ENCODE measurements at places on chromosomes 5 and 9. TPM values are rescaled to one million over a fixed set of nuclear protein-coding genes. Genes with fewer than 3 reads are reported as not detected.
A peak's percentile ranks its signal among the peaks of the same experiment; 100 is the strongest.

GRCh38 chr9:121059998-121060636, 10.0 kb upstream of the C5 start:
- H3K36me3 ChIP-seq, result no peaks in the 10 kb centered on the region
- no peaks in the 10 kb centered on the region for H3K27me3 ChIP-seq
- peaks cover 27% of the 10 kb centered on the region for H3K4me1 ChIP-seq
- DNase-seq, result peak; percentile 80
- H3K27ac ChIP-seq, result no peak overlapping the region
- no peak overlapping the region for H3K4me3 ChIP-seq

GRCh38 chr5:98031496-98031895, 742.0 kb upstream of the RGMB start:
- no peaks in the 10 kb centered on the region for H3K27me3 ChIP-seq
- DNase-seq, result no peak
- H3K4me1 ChIP-seq, result no peaks in the 10 kb centered on the region

DNA sequence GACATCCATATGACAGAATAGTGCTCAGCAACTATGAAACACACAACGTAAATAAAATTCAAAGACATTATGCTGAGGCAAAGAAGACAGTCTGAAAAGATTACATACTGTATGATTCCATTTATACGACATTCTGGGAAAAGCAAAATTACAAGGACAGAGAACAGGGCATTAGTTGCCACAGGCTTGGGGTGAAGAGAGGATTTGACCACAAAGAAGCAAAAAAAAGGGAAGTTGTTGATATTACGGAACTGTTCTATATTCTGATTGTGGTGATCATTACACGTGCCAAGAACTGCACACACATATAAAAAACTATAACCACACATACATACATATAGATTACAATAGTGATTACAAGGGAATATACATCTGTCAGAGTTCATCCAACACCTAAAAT, 24.1 kb downstream of the CDK5RAP2 start:
- no peak overlapping the region for H3K4me3 ChIP-seq
- H3K27ac ChIP-seq, result no peak overlapping the region
- no peaks in the 10 kb centered on the region for H3K4me1 ChIP-seq
- H3K27me3 ChIP-seq, result no peaks in the 10 kb centered on the region
- peaks cover 2% of the 10 kb centered on the region for H3K36me3 ChIP-seq

DNA sequence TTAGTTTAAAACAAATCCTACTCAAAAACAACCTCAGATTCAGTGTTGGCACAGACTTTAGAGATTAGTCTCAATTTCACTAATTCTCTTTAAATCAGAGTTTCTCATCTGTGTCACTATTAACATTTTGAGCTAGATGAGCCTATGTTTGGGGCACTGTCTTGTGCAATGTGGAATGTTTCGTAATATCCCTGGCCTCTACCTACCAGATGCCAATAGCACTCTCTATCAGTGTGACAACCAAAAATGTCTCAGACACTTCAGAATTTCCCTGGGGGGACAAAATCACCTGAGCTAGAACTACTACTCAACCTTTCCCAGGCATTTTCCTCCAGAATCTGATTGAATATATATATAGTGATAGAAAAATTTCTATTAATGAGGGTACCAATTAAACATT, 465.2 kb upstream of the RGMB start:
- no peaks in the 10 kb centered on the region for H3K27me3 ChIP-seq
- H3K27ac ChIP-seq, result peak overlapping the region; percentile 97
- H3K4me1 ChIP-seq, result peaks cover 47% of the 10 kb centered on the region

DNA sequence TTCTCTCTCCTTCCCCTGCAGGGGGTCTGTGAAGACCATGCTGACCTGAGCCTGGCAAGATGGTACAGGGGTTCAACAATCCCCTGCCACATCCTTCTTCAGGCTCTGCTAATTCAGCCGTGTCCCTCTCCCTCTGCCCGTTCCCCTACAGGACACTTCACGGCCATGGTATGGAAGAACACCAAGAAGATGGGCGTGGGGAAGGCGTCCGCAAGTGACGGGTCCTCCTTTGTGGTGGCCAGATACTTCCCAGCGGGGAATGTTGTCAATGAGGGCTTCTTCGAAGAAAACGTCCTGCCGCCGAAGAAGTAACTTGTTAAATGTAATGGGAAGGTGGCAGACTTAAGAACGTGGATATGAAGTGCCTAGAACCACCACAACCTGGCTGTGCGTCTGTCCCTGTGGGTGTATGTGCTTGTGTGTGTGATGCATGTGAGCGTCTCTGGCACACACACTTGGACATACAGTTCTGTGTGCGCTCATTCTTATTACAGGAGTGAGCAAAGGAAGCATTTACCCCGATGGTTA, 6.9 kb upstream of the CCIN start:
- H3K4me1 ChIP-seq, result peaks cover 18% of the 10 kb centered on the region
- H3K27me3 ChIP-seq, result no peaks in the 10 kb centered on the region
- H3K36me3 ChIP-seq, result no peaks in the 10 kb centered on the region
- no peak for DNase-seq
- no peak overlapping the region for H3K27ac ChIP-seq

- H3K4me3 ChIP-seq, result no peak overlapping the region
- DNase-seq, result no peak
- no peak overlapping the region for H3K27ac ChIP-seq
- H3K4me1 ChIP-seq, result peaks cover 12% of the 10 kb centered on the region
- no peaks in the 10 kb centered on the region for H3K27me3 ChIP-seq
Measured at GRCh38 chr5:139451878-139452660, 10.5 kb downstream of the ECSCR start.

- H3K27me3 ChIP-seq, result no peaks in the 10 kb centered on the region
- peak overlapping the region; percentile 60 for H3K4me3 ChIP-seq
- DNase-seq, result peak; percentile 55
Measured at GRCh38 chr5:172768573-172769341, 2.2 kb downstream of the DUSP1 start.

- no peak for DNase-seq
- peaks cover 12% of the 10 kb centered on the region for H3K27me3 ChIP-seq
- H3K4me1 ChIP-seq, result no peaks in the 10 kb centered on the region
Measured at GRCh38 chr9:117739624-117740347, 35.6 kb downstream of the TLR4 start.

- H3K4me3 ChIP-seq, result no peak overlapping the region
- H3K36me3 ChIP-seq, result peaks cover 3% of the 10 kb centered on the region
- no peak for DNase-seq
- no peak overlapping the region for H3K27ac ChIP-seq
Measured at GRCh38 chr5:60993425-60993824, 48.4 kb downstream of the NDUFAF2 start.

DNA sequence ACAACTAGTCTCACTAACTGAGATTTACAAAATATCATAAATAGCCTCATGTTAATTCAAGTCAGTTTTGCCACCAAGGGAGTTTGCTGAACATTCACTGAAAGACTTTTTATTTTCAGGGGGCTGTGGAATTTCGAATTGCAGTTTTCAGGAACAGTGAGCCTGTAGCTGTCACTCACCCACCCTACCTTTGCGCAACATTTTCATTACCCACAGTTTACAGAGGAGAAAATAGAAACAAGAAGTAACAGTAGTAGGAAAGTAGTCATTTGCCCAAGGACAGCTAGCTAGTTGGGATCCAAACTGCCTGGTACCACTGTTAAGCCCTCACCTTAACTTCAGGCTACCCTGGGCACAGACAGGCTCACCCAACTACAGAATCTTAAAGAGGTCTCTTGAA, 154.1 kb downstream of the ADAMTS12 start:
- H3K27ac ChIP-seq, result no peak overlapping the region
- H3K4me1 ChIP-seq, result no peaks in the 10 kb centered on the region
- H3K27me3 ChIP-seq, result no peaks in the 10 kb centered on the region
- H3K4me3 ChIP-seq, result no peak overlapping the region
- no peak for DNase-seq

GRCh38 chr9:26870292-26870691, 22.3 kb downstream of the CAAP1 start:
- H3K27me3 ChIP-seq, result no peaks in the 10 kb centered on the region
- H3K4me3 ChIP-seq, result no peak overlapping the region
- peak; percentile 37 for DNase-seq
- no peaks in the 10 kb centered on the region for H3K36me3 ChIP-seq
- H3K4me1 ChIP-seq, result peaks cover 2% of the 10 kb centered on the region
- no peak overlapping the region for H3K27ac ChIP-seq

DNA sequence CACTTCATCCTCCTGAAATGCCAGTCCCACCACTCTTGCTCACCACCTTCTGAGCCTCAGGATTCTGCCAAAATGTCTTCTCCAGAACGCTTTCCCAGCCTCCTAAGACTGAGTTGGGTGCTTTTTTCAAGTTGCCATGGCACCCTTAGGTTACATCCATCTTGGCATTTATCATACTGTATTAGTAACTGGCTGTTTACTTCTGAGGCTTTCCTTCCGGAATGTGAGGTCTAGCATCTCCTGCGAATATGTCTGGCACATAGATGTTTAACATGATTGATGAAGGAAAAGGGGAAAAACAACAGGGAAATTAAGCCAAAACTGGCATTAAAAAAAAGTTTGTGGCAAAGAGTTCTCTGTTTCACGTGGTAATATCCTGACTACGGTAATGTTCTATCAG, 24.9 kb downstream of the RNF130 start:
- H3K4me1 ChIP-seq, result peaks cover 8% of the 10 kb centered on the region
- H3K27ac ChIP-seq, result no peak overlapping the region
- H3K4me3 ChIP-seq, result no peak overlapping the region

DNA sequence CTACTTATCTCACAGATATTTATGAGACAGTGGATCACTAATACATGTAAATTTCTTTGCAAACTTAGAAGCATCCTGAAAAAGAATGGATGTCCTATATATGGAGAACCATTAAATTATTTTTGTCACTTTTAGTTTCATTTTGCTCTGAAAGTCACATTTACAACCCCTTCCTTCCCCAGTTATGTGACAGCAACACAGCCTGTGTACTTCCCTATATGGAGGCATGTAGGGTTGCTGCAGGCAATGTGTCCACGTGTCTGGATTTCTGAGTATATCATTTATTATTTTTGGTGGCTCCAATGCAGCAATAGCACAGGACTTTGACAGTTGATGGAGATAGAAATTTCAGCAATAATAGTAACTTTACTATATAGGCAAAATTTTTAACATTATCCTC, 156.4 kb downstream of the ST8SIA4 start:
- H3K4me3 ChIP-seq, result no peak overlapping the region
- no peaks in the 10 kb centered on the region for H3K4me1 ChIP-seq
- no peak for DNase-seq
- no peak overlapping the region for H3K27ac ChIP-seq
- no peaks in the 10 kb centered on the region for H3K36me3 ChIP-seq

GRCh38 chr9:99722877-99723276, 98.8 kb upstream of the NR4A3 start:
- no peaks in the 10 kb centered on the region for H3K4me1 ChIP-seq
- H3K27me3 ChIP-seq, result peaks cover 1% of the 10 kb centered on the region
- H3K36me3 ChIP-seq, result no peaks in the 10 kb centered on the region
- no peak overlapping the region for H3K4me3 ChIP-seq
- DNase-seq, result no peak

DNA sequence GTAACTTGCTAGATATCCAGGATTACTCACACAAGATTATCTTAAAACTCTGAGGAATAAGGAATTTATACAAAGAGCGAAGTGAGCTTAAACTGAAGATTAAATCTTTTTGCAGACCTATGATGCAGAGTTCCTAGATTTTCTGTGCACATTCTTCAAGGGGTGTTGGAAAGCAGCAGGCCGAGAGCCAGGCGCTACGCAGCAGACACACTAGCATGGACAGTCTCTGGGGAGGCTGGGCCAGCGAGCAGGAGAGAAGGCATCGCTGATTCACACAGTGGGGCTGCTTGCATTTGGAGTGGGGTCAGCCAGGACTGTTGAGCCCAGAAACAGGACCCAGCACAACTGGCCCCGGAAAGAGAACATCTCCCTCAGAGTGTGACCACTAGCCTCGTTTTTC, 136.3 kb downstream of the ADAMTS16 start:
- no peaks in the 10 kb centered on the region for H3K36me3 ChIP-seq
- no peak overlapping the region for H3K27ac ChIP-seq
- no peaks in the 10 kb centered on the region for H3K27me3 ChIP-seq
- no peaks in the 10 kb centered on the region for H3K4me1 ChIP-seq
- DNase-seq, result no peak

DNA sequence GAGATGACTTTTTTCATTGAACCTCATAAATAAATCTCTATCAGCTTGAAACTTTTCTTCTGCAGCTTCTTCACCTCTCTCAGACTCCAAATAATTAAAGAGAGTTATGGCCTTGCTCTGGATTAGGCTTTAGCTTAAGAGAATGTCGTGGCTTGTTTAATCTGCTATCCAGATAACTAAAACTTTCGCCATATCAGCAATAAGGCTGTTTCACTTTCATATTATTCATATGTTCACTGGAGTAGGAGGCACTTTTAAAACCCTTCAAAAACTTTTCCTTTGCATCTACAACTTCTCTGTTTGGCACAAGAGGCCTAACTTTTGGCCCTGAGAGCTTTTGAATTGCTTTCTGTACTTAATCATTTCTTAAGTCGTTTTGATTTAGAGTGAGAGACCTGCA, 386.9 kb upstream of the FAM174A start:
- no peak overlapping the region for H3K27ac ChIP-seq
- H3K4me3 ChIP-seq, result no peak overlapping the region
- H3K27me3 ChIP-seq, result no peaks in the 10 kb centered on the region

DNA sequence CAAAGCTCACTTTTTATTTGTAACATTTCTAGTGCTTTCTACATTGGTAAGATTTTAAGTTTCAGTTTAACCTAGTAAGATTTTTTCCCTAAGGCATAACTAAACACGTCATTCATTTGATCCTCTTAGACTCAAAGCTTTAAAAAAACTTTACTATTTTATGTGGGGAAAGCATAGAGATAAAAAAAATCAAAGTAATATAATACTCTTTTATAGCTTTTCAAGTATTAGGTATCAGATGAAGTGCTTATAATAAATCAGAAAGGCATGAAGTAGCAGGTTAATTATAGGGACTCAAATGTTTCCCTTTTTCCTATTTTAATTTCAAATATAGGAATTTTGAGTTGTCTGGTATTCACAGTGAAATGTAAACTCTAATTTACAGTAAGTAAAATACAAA, 68.0 kb upstream of the POU5F2 start:
- H3K4me3 ChIP-seq, result no peak overlapping the region
- H3K27me3 ChIP-seq, result no peaks in the 10 kb centered on the region
- no peak overlapping the region for H3K27ac ChIP-seq
- H3K4me1 ChIP-seq, result no peaks in the 10 kb centered on the region
- no peaks in the 10 kb centered on the region for H3K36me3 ChIP-seq

The ADRB2 gene
- total RNA-seq, result 0.86 TPM

The KCTD16 gene
- total RNA-seq, result 0.49 TPM

The ORM2 gene
- total RNA-seq, result not detected

The PCDHA4 gene
- 0.14 TPM for total RNA-seq

The PCDHB15 gene
- 0.55 TPM for total RNA-seq

The REEP2 gene
- total RNA-seq, result 4.4 TPM

The SPINK4 gene
- not detected for total RNA-seq

The FAM163B gene
- not detected for total RNA-seq

The SLC6A3 gene
- total RNA-seq, result not detected

The SLC1A1 gene
- 8.3 TPM for total RNA-seq

The TMEM161B gene
- total RNA-seq, result 11.6 TPM

The COX7C gene
- total RNA-seq, result 406 TPM

The FAM169A gene
- 0.72 TPM for total RNA-seq

The FOXD4 gene
- 0.42 TPM for total RNA-seq

The MTX3 gene
- 8.3 TPM for total RNA-seq

The TNFSF15 gene
- 14.3 TPM for total RNA-seq

The SCGB3A1 gene
- not detected for total RNA-seq

The NR3C1 gene
- total RNA-seq, result 21.2 TPM

The SHISAL2B gene
- not detected for total RNA-seq
